ENCODE measurements at places on chromosomes 7 and 10.

DNA sequence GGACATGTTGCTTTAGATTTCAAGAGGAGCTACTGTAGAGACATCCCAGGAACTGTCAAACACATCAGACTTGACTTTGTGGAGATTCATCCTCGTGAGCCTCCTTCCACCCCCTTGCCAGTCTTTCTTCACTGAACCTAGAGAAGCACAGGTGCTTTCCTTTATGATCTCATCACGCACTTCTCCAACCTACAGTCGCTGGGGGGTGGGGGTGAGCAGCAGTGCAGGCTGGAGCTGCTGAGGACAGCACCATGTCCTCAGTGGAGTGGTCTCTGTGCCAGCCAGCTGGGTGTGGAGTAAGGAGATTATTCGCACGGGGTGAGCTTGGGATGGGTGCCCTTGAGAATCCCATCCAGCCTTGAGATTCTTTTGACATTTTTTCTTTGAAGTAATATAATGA lies 88.1 kb downstream of the VOPP1 start:
- DNase-seq, result no peak

DNA sequence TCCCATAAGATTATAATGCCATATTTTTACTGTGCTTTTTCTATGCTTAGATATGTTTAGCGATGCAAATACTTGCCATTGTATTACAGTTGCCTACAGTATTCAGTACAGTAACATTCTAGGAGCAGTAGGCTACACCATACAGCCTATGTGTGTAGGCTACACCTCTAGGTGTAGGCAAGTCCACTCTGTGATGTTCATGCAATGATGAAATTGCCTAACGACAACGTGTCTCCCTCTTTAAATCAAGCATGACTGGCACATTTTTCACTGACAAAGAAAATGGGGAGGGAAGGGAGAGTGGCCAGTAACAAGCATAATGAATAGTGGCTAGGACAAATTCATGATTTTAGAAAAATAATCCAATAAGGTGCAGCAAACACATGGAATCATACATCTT lies 1.7 kb downstream of the NCAPG2 start:
- DNase-seq, result no peak

- DNase-seq, result no peak
Observed at GRCh38 chr10:62467527-62467926, 93.4 kb downstream of the ZNF365 start.

- DNase-seq, result peak; percentile 49
Observed at GRCh38 chr7:87886875-87887274, 10.6 kb downstream of the DBF4 start.

GRCh38 chr7:29309041-29309854 lies 114.7 kb downstream of the CHN2 start:
- DNase-seq, result no peak

- DNase-seq, result no peak
Observed at GRCh38 chr7:93014410-93014809, 103.4 kb downstream of the SAMD9 start.

GRCh38 chr7:133614251-133614650 lies 361.4 kb downstream of the EXOC4 start:
- DNase-seq, result no peak

- DNase-seq, result no peak
Observed at GRCh38 chr7:36039243-36039642, 113.8 kb upstream of the EEPD1 start.

GRCh38 chr7:44333911-44334733 lies 8.7 kb upstream of the CAMK2B start:
- DNase-seq, result no peak
